ENCODE measurements at places on chromosomes 7 and 10.

- no peak for DNase-seq
Measured at GRCh38 chr10:97168645-97169044, 17.1 kb downstream of the SLIT1 start.

DNA sequence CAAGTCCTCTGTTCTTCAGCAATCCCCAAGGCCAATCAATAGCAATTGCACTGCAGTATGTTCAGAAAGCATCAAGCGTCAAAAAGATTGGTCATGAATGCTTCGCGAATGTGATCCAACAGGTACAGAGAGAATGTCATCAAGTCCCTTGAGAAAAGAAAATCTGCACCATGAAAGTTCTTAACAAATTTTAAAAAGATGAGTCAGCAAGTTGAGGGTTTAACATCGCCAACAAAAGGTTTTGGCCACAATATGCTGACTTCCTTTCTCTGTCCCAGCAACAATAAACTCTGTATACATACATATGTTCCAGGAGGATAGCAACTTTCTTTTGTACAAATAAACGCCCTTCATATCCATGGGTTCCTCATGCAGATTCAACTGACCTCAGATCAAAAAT lies 168.5 kb upstream of the C7orf33 start:
- no peak for DNase-seq

GRCh38 chr10:61410353-61411070 lies 42.7 kb downstream of the TMEM26 start:
- DNase-seq: no peak

- DNase-seq: no peak
Measured at GRCh38 chr10:78082636-78083035, 49.0 kb downstream of the RPS24 start.

DNA sequence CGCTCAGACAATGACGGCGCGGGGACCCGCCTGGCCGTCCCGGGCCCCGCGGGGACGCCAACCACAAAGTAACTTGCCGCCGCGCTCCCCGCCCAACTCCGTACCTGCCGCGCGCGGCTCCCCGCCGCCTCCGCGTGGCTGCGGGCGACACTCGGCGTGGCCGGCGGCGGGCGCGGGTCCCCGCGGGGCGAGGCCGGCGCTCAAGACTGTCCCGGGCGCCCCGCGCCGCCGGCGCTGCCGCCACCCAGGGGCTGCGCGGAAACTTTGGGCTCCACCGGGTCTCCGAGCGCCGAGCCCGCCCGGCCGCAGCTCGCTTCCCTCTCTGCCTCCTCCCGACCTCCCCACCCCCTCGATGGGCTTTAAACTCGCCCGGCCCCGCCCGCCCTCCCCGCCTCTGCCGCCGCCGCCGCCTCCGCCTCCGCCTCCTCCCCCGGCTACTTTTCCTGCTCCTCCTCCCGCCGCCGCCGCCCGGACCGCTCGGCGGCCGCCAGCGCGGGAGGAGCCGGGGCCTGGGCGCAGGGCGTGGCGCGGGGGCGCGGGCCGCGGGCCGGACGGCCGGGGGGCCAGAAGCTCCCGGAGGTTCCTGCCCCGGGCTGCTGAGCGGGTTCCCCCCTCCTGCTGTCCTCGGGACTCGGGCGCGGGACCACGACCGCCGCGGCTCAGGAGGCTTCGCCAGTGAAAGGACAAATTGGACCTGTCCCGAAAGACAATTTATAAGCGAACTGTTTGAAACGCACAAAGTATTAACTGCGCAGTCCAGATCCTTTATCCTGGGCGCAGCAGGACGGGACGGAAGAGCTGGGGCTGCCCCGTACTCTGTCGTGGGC lies 10.6 kb upstream of the GRB10 start:
- no peak for DNase-seq

- DNase-seq: no peak
Measured at GRCh38 chr10:90919683-90920574, 958 bp downstream of the ANKRD1 start.

DNA sequence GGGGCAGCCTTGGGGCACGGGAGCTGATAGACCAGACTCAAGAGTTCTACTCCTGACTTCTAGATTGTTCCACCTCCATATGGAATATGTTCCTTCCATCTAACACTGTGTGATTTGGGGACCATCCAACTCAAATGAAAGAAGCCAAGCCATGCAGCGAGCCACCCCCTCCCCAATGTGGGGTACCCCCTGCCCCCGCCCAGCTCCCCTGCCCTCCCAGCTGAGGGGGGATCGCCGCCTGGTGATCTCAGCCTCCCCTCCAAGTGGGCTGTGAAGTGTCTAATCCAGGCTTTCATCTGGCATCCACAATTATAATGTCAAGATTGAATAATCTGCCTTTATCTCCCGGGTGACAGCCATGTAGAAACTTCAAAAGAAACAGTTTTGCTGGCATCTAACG lies 246.1 kb downstream of the RPS24 start:
- DNase-seq: no peak

DNA sequence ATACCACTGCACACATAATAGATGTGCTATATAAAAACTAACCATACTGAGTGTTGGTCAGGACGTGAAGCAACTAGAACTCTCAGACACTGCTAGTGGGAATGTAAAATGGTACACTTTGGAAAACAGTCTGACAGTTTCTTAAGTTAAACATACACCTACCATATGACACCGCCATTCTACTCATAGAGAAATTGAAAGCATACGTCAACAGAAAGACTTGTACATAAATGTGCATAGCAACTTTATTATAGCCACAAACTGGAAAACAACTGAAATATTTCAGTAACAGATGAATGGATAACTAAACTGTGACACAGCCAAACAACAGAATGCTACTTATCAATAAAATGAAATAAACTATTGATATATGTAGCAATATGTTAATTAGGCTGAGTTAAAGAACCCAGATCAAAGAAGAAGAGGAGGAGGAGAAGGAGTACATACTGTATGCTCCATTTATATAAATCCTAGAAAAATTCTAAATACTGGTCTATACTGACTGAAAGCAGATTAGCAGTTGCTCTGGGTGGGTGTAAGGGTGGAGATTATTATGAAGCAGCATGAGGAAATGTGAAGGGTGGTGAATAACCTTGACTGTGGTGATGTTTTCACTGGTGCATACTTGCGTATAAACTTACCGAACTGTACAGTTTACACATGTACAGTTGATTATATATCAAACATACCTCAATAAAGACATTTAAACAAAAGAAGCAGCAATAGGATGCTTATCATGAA lies 48.6 kb downstream of the ARHGAP21 start:
- no peak for DNase-seq

DNA sequence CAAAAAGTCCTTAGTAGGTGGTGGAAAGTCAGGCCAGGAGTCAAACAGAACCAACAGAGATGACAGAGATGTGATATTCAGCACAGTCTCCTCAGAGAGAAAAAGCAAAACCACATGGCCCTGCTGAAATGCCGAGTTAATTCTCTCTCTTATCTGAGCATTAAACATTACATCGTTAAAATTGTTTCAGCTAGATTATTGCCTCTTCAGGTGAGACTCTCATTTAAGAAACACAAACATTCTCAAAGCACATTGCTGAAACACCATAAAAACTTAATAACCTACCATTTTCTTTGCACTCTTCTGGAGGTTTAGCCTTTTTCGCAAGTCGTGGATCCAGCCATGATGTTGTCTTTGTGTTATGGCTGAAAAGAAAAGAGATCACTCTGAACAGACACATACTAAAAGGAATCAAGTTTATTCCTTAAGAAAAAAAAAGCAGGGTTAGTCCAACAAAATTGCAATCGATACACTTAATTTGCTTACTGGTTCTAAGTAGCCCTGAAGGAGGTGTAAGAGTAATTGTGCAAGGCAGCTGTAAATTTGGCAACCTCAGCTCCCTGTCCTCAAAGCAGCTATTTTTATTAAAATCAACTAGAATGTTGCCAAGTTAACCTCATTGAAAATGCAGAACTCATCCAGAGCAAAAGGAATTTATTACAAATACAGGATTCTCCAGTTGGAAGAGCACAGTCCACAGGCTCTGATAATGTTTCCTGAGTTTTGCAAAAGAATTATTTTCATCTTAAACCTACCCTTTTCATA lies 691.1 kb downstream of the PHTF2 start:
- no peak for DNase-seq

GRCh38 chr7:151429560-151430331 lies 10.2 kb downstream of the CRYGN start:
- no peak for DNase-seq

GRCh38 chr10:74044419-74044818 lies 46.5 kb downstream of the VCL start:
- no peak for DNase-seq

DNA sequence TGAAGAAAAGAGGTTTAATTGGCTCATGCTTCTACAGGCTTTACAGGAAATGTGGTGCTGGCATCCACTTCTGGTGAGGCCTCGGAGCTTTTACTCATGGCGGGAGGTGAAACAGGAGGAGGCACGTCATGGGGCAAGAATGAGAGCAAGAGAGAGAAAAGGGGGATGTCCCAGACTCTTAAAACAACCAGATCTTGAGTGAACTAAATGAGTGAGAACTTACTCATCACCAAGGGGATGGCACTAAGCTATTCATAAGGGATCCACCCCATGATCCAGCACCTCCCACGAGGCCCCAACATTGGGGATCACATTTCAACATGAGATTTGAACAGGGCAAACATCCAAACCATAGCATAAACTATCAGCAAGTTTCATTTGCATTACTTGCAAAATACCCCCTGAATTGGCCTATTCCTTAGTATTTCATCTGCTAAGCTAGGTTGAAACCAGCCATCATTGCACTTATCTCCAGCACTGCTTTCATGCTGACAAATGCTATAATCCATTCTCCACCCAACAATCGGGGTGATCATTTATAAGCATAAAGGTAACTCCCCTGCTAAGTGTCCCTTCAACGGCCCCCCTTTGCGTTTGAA lies 179.0 kb downstream of the NOC3L start:
- DNase-seq: peak; percentile 93

- DNase-seq: peak; percentile 94
Measured at GRCh38 chr10:72297805-72298591, 24.3 kb downstream of the DDIT4 start.

GRCh38 chr7:74306730-74307469 lies 17.7 kb downstream of the CLIP2 start:
- DNase-seq: peak; percentile 36

DNA sequence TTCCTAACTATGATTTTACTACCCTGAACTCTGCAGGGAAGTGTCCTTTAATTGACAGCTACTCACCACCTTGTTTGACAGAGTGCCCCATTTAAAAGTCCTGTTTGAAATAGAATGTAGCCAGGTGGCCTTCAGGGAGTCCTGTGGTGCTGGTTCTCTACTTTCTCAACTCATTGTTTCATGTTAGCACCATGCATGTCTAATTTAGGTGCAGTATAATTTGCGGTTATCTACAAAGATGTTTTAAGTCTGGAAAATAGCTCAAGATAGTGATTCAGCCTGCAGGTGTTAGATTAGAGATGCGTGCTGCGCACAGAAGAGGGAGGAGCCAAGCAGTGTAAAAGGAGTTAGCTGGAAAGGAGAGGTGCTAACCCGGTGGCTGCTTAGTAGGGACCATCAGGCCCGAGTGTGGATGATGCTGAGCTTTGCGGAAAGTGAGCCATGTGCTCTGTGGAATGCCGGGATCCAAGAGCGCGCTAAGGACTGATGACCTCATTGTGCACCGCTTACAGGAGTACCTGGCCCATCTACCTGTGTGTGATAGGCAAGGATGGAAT lies 1.2 kb downstream of the CCM2 start:
- peak; percentile 36 for DNase-seq

DNA sequence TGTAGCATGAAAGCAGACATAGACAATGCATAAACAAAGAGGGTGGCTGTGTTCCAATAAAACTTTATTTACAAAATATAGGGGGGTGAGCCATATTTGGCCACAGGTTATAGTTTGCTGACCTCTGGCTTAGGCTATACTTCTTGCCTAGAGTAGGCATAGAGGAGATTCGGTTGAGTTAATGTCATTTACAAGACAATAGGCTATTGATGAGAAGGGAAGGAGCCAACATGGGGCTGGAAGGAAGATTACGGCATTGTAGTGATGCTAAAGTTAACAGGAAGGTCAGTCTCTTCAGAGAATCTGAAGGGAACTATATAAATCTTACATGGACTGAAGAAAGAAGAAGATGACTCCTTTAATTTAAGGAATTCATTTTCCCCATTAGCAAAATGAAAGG lies 463.5 kb downstream of the HTR7 start:
- no peak for DNase-seq

DNA sequence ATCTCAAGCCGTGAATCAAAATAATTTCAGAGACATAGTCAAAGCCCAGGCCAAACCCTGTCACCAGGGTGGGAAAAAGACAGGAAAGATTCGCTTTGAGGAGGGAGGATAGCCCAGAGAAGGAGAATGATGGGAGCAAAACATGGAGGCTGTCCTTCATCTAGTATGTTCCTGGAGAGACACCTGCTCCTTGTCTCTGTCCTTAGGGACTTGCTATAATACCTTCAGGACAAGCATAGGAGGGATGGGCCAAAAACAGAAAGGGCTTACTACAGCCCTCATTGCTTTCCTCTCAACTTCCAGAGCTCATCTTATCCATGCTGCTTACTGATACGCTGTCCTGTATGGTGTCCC lies 593.7 kb downstream of the LRMDA start:
- no peak for DNase-seq

DNA sequence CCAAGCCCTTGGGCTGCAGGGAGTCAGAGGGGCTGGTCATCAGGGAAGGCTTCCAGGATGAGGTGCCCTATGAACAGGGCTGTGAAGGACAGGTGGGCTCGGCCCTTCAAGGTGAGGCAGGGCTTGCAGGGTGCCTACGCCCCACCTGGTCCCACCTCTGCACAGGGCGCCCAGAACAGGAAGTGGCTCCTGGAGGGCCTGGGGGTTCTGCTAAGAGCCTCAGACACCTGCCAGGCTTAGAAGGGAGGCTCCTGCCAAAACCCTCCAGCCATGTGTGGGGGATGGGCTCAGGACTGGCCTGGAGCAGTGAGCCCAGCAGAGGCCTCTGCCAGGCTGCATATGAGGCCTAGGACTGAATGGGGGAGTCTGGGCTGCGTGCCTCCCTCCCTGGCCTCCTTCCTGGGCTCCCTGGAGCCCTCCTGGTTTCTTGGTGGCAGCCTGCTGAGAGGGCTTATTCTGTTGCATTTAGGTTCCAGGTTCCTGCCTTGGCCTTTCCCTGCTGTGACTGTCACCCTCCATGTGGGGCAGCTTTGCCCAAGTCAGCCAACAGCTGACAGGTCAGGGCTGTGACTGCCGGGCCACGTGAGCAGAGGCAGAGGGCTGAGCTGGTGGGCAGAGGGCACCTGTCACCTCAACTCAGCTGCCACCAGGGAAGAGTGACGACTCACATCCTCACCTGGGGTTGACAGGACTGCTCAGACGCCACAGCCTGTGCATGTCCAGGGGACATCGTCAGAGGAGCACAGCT lies 45.2 kb upstream of the MSMB start:
- no peak for DNase-seq

GRCh38 chr7:38682606-38683005 lies 51.4 kb upstream of the AMPH start:
- DNase-seq: no peak

GRCh38 chr10:110462166-110463095 lies 35.3 kb upstream of the DUSP5 start:
- no peak for DNase-seq

All from kidney glomerular epithelial cell (primary cell).